A673 (cell line): ENCODE measurements at places on chromosomes 13 and 19. TPM values are rescaled to one million over a fixed set of nuclear protein-coding genes. Genes with fewer than 3 reads are reported as not detected.

DNA sequence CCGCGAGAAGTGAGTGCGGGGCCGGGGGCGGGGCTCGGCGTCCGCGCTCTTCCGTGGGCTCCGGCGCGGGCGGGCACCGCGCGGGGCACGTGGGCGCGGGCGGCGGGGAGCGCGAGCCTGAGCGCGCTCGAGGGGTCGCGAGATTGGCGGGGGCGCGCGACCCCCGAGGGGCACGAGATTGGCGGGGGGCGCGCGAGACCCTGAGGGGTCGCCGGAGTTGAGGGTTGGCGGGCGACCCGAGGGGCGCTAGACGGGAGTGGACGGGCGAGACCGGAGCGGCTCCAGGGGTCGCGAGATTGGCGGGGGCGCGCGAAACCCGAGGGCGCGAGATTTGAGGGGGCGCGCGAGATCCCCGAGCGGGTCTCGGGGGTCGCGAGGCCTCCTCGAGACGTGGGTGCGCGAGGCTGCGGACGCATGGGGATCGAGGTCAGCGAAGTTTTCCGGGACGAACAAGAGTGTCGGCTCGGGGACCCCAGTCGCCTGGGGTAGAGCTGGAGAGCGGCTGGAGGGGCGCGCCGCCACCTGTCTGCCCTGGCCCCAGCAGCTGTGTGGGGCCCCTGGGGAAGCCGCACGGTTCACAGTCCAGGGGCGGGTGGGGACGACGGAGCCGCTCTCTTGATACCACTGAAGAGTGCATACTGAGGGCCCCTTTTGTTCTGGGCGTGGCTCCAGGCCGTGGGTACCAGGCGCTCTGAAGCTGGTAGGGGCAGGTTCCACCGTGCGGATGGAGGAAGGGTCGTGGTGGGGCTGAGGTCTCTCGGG, 682 bp downstream of the SSBP4 start:
- DNase-seq = peak; percentile 62

DNA sequence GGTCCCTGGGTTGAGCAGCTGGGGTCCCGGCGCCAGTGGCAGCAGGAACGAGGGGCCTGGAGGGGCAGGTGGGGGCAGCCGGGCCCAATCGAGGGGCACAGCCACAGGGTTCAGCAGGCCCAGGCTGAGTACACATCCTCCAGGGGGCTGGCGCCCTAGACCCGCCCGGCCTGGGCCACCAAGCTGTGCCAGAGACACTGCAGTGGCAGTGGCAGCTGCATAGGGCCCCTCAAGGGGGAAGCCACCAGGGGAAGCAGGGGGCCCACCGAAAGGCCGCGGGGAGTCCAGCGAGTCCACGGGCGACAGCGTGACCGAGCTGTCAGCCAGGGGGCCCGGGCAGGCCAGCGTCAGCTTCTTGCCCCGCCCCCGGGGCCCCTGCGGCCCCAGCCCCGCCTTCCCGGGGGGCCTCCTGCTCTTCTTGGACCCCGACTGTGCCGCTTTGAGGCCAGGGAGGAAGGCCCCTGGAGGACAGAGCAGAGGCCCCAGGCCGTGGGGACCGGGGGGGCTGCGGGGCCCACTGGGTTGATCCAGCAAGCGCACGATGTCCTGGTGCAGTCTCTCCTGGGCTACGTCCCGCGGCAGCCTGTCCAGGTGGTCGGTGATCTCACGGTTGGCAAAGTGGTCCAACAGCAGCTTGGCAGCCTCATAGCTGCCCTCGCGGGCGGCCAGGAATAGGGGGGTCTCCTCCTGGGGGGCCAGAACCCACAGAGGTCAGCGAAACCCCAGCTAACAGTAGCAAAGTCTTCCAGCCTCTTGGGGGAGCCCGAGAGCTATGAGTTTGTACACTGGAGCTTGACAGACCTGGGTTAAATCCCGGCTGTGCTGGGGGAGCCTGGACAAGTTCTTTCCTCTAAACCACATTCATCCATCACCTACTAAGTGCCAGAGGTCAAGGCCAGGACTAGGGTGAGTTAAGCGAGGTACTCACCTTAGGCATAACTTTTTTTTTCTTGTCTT, 39.5 kb downstream of the NOTCH3 start:
- DNase-seq = peak; percentile 56

- no peak for DNase-seq
Measured at GRCh38 chr19:51800473-51801244, 5.7 kb downstream of the FPR3 start.

GRCh38 chr13:33870046-33870668, 52.2 kb downstream of the RFC3 start:
- no peak for DNase-seq

GRCh38 chr19:44737238-44738071, 11.1 kb upstream of the BCL3 start:
- DNase-seq = no peak

- no peak for DNase-seq
Measured at GRCh38 chr19:53034948-53035675, 9.4 kb upstream of the ERVV-2 start.

- no peak for DNase-seq
Measured at GRCh38 chr13:112446347-112446861, 70.2 kb downstream of the SPACA7 start.

MYH14 gene
- 0.84 and 1.4 TPM in 2 replicates for total RNA-seq
